Caudate nucleus (tissue), 63 donors: ENCODE measurements at places on chromosomes 3 and 15.

- DNase-seq: no peak
Observed at GRCh38 chr3:189584645-189585044, 46.5 kb upstream of the TP63 start.

GRCh38 chr3:150433347-150433746, 25.2 kb downstream of the TSC22D2 start:
- no peak for DNase-seq

- no peak for DNase-seq
Observed at GRCh38 chr15:71116942-71117341, 1.7 kb downstream of the THSD4 start.

DNA sequence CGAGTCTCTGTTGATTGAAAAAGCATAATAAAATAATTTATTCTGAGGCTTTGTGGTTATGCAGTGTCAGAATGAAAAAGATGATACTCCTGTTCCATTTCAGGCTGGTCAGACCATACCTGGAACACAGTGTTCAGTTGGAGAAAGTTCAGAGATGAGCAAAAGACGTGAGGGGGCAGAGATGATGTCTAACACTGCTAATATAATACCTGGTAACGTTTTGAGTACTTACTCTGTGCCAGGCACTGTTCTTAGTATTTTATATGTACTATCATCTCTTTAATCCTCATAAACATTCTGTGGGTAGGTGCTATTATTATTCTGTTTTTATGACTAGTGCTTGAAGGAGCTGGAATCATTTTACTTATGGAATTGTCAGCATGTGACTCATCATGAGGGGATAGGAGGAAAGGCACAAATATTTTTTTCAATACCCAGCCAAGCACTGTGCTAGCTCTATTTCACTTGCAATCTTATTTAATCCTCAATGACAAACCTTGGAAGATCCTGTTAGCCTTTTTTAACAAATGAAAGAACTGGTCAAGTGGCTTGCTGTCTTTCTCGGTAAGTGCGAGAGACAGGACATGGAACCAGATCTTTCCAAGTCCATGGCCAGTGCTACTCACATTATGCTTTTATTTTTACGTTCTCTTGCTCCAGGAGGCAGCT, 31.8 kb downstream of the IQGAP1 start:
- no peak for DNase-seq

- no peak for DNase-seq
Observed at GRCh38 chr15:33243393-33243792, 48.9 kb upstream of the FMN1 start.

DNA sequence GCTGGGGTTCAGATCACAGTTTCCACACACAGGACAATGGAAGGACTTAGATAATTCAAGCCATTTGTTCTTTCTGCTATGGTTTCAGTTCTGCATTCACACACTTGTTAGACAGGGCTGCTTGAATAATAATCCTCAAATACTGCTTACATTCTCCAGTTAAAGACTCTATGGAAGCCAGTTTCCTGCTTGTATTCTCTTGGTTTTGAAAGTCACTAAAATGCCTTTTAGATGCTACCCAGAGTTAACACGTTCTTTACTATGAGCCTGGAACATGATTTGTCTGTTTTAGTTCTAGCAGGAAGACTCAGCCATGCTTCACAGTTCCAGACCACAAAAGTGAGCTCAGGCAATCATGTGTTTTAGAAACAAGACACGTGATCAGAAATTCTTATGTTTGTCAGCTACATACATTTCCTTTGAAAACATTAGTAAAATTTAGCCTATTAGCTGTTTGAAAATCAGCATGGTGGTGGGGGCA, 152.4 kb downstream of the LEKR1 start:
- DNase-seq: no peak
